CD4-positive, alpha-beta T cell treated with Interleukin-12 subunit alpha and Interleukin-12 subunit beta, for 1 hour (primary cell): ENCODE measurements at places on chromosomes 1 and 21.

DNA sequence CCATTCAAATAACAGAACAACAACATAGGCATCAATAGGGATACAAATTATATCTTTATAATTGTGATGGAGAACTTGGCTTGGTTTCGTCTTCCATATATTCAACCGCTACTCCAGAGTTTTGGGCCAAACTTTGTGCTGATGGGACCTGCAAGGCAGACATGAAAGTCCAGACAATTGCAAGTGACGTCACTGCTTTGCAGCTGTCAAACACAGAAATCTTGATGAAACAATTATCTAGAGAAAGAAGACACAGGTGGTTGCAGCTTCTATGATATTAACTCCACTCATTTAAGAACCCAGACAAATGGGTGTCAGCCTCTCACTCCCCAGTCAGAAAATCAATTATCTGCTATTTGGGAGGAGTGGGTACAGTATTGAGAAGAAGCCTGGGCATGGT, 390.6 kb downstream of the NUF2 start:
- DNase-seq: no peak

- no peak for DNase-seq
Measured at GRCh38 chr21:44878053-44878982, 4.8 kb upstream of the PTTG1IP start.

DNA sequence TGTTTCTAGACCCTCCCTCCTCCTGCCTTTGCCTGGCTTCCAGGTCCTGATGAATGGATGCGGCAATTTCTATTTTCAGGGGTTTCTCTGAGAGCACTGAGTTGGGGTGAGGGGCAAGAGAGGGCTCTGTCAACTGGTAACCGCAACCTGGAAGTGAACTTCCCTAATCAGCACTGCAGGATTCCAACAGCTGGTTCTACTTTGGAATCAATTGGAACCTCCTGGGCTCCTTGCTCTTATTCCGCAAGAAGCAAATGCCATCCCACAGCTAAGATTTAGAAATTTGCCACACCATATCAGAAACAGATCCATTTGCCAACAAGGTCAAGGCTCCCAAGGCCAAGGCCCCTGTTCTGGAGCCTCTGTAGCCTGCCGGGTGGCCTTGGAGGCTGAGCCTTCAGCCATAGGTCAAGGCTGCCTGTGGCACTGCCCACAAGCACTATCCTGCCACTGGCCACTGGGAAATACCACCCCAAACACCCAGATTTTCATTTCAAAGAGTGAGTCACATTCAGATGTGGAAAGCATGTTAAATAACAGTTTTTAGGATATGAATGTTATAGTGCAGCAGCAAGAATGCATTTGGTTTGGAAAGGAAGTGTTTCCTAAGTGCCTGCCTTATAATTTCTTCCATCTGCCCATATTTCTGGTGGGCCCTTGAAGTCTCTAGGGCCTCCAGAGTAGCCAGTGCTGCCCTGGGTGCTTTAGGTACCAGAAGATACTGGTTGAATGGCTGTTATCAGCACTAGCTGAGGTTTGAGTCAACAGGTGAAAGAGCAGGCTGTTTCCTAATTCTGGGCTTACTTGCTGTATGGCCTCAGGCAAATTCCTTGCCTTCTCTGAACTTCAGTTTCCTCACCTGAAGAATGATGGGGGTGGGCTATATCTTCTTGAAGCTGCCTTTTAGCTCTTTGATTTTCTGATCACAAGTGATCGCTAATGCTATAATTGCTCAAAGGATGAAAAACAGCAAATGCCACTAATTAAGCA, 56.3 kb upstream of the JUN start:
- DNase-seq: no peak

GRCh38 chr1:230857077-230857476, 11.2 kb downstream of the C1orf198 start:
- no peak for DNase-seq

- no peak for DNase-seq
Measured at GRCh38 chr1:118204648-118205047, 19.6 kb upstream of the SPAG17 start.

DNA sequence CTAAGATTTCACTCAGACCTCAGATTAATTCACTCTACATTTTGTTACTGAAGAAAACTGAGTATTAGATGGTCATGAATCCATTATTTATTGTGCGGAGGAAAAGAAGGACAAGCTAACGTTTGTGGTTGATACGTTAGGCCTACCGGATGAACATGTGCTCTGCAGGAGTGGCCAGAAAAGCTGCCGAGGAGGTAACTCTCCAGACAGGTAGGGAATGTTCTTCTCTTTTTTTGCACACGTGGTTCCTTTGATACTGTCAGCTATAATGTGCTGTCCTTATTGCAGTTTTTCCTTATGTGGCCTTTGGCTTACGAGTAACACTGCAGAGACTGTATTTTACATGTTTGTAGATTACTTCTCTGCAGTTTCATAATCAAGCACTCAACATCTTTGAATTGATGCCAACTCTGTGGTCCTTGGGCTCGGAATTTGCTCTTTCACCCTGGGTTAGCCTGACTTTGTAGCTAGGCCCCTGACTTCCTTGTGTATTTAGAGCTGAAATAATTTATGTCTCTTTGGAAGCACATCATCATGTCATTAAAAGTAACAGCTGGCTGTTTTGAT, 13.6 kb downstream of the MTR start:
- DNase-seq: no peak

GRCh38 chr1:200869376-200869752, 3.4 kb upstream of the GPR25 start:
- DNase-seq: no peak

DNA sequence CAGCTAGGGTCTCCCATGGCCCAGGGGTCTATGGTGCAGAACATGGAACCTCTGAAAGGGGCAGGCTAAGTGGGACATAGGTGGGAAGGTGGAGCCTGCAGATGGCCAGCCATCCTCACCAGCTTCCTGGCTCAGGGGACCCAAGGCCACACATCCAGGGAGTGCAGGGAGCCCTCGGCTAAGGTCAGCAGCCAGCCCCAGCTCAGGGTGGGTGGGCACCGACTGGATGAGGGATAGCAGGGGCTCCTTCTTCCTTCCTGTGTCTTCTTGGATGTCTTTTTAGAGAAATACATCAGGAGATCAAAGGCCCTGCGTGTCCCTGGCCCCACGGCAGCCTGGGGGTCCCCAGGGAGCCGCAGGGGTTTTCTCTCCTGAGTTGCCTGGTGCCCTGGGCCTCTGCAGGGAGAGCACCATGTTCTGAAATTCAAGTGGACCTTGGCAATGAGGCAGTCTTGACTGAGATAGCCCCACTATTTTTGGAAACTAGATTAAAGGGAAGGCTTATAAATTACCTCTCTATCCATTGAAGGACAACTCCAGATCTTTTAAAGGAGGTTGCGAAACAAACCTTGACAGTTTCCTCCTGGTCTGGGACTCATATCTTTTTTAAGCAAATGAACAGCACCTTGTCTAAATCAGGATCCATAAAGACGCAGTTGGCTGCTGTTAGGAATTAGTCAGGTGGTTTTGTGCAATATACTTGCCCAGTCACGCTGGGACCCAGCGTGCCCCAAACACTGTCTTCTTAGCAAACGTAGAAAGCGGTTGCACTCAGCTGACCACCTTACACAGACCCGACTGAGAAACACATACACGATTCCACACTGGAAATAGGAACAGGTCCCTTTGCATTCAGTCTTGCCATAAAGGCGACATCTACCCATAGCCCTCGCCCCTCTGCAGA, 242.3 kb downstream of the TOMM20 start:
- DNase-seq: no peak
